HCEC 1CT (cell line): ENCODE measurements at places on chromosomes 2 and 18.
A peak's percentile ranks its signal among the peaks of the same experiment; 100 is the strongest.

GRCh38 chr2:237167038-237167437 lies 81.3 kb downstream of the COPS8 start:
- DNase-seq: no peak

DNA sequence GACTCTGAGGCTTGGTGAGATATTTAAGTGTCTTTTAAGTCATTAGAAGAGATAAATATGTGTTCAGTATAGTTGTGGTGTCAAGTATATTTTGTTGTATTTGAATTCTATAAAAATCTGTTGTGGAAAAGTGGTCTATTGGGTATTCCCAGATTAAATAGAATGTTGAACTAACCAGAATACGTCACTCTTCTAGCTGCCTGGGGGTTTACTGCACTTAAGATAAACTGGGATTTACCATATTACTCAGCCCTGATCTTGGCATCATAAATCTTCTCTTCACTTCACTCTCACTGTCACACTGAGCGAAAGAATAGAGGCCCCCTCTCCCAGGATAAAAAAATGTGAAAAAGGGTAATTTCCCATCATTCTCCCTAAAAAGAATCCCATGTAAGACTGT lies 129.8 kb downstream of the BCL2 start:
- DNase-seq: no peak

- no peak for DNase-seq
These were observed 84.6 kb upstream of the GYPC start for GRCh38 chr2:126571403-126571802.

- DNase-seq: no peak
These were observed 542.1 kb downstream of the DSC3 start for GRCh38 chr18:30500240-30500945.

DNA sequence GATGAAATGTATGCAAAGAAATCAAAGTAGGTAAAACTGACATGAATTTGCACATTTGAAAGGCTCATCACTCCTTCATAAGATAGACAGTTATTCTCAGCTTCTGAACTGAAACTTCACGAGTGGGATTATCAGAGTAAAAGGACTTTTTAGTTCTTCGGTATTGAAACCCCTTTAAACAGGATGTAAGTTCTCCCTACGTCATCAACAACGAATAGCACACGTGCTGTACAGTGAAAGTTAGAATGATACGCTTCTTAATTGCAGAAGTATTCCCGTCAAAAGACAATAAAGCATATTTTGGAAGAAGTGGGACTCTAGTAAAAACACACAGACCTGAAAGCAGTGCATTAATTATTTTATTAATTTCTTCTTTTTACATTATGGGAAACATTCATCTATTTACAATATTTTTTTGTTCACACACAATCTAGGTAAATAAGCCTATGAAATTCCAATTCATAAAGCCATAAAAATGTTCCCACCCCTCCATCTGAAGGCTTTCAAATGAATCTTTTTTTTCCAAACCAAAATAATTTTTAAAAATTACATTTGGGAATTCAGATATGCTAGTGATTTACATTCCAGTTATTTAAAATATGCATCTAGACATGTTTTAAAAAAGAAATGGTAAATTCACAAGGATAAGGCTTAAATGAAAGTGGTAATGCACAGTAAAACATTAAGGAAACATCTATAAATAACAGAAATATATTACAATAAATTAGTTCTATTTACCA lies 45.9 kb downstream of the TGIF1 start:
- DNase-seq: no peak

DNA sequence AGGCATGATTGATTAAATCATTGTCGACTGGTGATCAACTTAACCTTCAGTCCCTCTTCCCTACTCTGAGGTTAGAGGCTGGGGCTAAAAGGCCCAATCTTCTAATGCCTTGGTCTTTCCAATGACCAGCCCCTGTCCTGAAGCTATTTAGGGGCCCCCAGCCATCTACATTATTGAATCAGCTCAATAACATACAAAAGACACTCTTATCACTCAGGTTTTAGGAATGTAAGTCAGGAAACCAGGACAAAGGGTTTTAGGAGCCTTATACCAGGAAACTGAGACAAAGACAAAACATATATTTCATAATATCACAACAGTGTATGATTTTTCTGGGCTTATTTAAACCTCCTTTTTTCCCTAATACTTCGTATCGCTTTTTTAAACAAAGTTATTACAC lies 198.6 kb downstream of the RNF152 start:
- no peak for DNase-seq

- peak; percentile 90 for DNase-seq
These were observed 85.2 kb upstream of the GRB14 start for GRCh38 chr2:164706522-164706921.

- no peak for DNase-seq
These were observed 147.2 kb upstream of the FAM98A start for GRCh38 chr2:33746208-33746800.

DNA sequence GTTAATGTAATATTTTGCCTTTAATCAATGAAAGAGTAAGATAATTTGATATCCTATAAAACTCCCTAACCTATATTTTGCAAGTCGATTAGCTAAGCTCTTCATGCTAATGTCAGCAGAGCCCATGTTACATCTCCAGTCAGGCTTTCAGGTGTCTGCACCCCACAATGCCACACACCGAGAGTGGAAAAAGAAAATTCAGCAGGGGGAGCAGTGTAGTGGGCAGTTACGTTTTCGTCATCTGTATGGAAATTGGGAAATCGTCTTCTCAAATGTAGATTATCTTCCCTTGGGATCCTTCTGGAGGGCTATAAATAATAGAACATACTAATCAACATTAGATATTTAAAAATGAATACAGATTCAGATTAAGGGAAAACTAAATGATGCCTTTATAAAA lies 66.3 kb downstream of the BCL11A start:
- no peak for DNase-seq

DNA sequence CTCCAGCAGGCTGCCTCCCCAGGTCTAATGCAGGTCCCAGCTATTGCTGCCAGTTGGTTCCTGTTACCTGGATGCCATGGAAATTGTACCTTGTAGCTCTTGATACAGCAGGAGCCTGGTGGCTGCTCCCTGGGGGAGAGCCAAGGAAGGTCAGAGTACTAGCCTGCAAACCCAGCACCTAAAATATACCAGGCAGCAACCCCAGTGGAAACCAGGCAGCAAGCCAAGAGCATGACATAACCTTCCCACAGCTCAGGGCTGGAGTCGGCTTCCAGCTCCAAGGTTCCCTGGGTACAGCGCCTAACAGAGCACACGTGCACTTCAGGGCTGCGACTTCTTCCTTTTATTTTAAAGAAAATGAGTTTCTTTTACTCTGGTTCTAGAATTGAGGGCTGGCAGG lies 30.3 kb downstream of the TNP1 start:
- no peak for DNase-seq

GRCh38 chr2:156538083-156538504 lies 101.9 kb downstream of the GPD2 start:
- peak; percentile 20 for DNase-seq

DNA sequence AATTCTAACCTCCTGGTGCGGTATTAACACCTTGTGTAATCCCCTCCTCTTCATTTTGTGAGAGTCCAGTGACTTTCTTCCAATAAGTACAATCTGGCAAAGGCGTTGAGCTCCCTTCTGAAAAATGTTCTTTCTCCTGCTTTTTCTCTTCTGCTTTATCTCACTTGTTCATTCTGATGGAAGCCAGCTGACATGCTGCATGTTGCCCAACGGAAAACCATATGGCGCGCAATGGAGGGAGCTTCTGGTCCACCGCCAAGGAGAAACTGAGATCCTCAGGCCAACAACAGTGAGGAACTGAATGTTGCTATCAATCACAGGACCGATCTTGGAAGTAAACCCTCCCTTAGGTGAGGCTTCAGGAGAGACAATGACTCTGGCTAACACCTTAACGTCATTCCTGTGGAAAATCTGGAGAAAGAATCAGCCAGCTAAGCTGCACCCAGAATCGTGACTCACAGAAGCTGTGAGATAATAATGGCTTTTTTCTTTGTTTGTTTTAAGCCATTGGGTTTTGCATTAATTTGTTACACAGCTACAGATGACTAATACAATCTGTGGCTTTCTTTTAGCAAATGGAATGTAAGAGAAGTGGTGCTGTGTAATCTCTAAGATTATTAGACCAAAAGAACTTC lies 1323.9 kb upstream of the DDX18 start:
- DNase-seq: no peak

GRCh38 chr18:48921305-48922225 lies 29.2 kb downstream of the SMAD7 start:
- no peak for DNase-seq

DNA sequence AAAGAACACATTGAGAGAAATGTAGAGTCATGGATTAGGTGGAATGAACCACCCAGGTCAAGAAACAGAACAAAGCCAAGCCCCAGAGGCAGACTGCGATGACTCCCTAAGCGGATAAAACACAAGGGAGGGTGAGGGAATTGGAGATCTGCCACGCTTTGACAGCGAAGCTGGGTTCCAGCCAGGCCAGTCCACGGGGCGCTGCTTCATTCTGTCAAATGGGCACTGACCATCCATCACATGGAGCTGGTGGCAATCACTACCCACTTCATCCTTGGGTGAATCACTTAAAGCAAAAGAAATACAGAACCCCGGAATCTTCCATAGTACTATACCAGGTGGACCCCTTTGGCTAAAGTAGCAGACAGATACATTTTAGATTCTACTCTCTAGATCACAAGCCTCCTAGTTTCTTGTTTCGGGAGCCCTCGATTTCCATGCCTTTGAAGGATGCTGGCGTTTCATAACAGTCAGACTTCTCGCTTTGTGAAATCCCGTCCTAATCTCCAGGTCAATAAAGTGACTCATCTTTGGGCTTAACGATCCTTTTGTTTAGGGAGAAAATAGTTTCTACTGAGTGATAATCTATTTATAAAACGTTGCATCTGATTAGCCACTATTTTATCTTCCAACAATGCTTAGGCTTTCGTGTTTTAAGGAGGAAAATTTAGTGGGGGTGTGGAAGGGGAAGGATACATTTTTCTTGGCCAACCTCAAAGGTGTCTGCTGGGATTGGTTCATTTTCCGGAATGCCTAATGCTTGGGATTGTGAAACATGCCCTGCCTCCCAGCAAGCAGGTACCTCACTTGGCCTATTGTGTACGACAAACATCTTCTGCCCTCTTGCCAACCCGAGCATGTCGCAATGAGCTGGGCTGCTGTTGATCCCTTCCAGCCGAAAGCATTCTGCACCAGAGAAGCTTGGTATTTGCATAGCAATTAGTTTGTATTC lies 44.1 kb upstream of the HDAC4 start:
- DNase-seq: peak; percentile 9

- DNase-seq: peak; percentile 70
These were observed 8.3 kb downstream of the TM4SF20 start for GRCh38 chr2:227370791-227371312.

DNA sequence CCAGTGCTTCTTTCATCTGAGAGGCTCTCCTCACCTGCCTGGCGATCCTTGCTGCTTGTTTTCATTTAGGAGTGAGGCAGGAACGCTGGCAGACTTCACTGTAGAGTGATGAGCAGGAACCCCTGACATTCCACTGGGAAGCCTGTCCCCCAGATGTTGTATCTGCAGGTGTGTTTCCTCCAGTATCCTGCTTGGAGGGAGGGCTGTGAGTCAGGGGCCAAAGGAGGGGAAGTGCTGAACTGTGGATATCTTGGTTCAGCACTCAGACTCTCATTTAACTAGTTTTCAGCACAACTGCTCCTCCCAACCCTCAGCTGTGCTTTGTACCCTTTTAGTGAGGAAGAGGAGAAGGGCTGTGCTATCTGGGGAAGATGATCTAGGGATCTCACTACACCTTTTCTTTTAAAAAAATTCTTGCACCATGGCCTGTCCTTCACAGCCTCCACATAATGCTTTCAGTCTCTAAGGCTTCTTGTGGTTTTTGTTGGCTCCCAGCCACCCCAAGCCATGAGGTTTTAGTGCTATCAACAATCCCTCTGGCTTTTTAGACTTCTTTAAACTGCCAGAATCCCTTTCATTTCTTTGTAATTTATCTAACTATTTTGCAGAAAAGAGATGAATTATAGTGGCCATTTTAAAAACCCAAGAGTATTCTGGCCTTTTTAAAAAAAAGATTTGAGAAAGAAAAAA lies 11.2 kb downstream of the ANKAR start:
- DNase-seq: peak; percentile 41

DNA sequence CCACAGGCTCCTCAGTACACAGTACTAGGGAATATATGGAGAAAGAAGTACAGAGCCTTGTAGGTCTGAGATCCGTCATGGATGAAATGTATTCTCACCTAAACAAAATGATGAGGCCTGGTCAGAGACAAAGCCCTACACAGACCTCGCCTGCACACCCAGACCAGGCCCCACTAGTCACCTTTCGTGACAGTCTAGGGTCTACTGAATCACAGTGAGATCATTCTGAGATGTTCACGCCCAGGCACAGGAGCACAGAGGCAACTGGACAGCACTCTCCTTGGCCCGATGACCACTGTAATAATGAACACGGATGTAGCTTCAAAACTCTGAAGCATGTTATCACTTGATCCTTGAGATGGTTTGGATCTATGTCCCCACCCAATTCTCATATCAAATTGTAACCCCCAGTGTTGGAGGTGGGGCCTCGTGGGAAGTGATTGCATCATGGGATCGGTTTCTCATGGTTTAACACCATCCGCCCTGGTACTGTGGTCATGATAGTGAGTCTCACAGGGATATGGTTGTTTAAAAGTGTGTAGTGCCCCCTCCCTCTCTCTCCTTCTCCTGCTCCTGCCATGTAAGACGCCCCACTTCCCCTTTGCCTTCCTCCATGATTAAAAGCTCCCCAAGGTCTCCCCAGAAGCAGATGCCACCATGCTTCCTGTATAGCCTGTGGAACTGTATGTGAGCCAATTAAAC lies 15.1 kb downstream of the DOCK10 start:
- DNase-seq: no peak

GRCh38 chr2:74675090-74675489 lies 21.0 kb downstream of the SEMA4F start:
- DNase-seq: no peak

GRCh38 chr2:197575987-197576386 lies 60.1 kb downstream of the MOB4 start:
- DNase-seq: no peak

DNA sequence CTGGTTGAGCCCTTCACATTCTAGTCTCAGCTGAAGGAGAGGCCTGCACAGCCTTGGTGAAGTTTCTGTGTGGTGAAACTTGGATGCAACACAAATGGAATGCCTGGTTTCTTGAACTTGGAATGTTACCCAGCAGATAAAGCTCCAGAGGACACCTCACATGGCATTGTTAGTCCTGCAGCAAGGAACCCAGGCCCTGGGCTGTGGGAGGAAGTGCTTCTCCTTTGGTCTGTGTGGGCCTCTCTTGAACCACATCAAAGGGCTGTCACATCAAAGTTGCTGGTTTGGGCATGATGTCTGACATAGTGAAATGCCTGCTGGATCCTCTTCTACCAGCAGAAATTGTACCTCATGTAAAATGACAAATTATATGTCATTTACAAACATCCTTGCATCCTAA lies 198.5 kb downstream of the FHOD3 start:
- no peak for DNase-seq

DNA sequence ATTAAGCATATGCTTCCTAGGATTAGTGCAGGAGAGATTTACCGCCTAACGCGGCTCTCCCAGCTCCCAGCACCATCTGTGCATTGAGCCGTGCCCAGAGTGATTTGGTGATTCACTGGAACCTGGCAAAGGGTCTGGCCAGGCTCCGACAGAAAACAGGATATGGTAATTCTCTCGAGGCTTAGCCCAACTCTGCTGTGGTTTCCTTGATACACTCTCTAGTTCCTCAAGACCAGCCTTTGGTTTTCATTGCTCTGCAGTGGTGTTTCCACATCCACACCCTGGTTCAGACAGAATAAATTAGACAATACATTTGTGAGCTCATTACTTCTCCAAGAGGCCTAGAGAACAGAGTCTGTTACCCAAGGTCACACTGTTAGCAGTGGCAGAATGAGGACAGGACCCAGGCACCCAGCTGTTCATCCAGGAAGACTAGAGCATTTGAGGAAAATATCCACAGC lies 23.0 kb upstream of the SMAD2 start:
- DNase-seq: peak; percentile 17

GRCh38 chr2:1448009-1448408 lies 34.7 kb downstream of the TPO start:
- DNase-seq: no peak
